ENCODE measurements at places on chromosomes 2 and 18. TPM values are rescaled to one million over a fixed set of nuclear protein-coding genes. Genes with fewer than 3 reads are reported as not detected.

Gene TOGARAM2
- total RNA-seq: 0.48 TPM

Gene TMEM37
- 1.1 TPM for total RNA-seq

Gene MC5R
- total RNA-seq: not detected

Gene AKAIN1
- not detected for total RNA-seq

Gene RNF125
- 10.9 TPM for total RNA-seq

Gene FNDC4
- 7.0 TPM for total RNA-seq

Gene ANKRD30BL
- 0.26 TPM for total RNA-seq

Gene ZNF532
- 105 TPM for total RNA-seq

Gene C1QL2
- not detected for total RNA-seq

Gene LOXHD1
- total RNA-seq: 1.2 TPM

Gene NR4A2
- 2.9 TPM for total RNA-seq

Gene TIGD1
- 4.9 TPM for total RNA-seq

Gene SH2D6
- not detected for total RNA-seq

Gene RAB17
- 1.7 TPM for total RNA-seq

Gene GPR35
- total RNA-seq: 0.63 TPM

Gene RGPD3
- 1.6 TPM for total RNA-seq

Gene RNU2-63P
- total RNA-seq: not detected

Gene ALPG
- not detected for total RNA-seq

Gene SPATA3
- not detected for total RNA-seq

Gene L3MBTL4
- 6.7 TPM for total RNA-seq

Gene CNGA3
- 0.85 TPM for total RNA-seq

Gene CYS1
- 7.2 TPM for total RNA-seq

Gene MEP1B
- 0.11 TPM for total RNA-seq

Gene CLHC1
- total RNA-seq: 56.6 TPM

Gene RAX
- not detected for total RNA-seq

Gene RAB31
- 37.1 TPM for total RNA-seq

Gene GCG
- not detected for total RNA-seq

Gene FBLN7
- 4.4 TPM for total RNA-seq

Gene ANKAR
- total RNA-seq: 73.8 TPM

Gene LAMA3
- 32.3 TPM for total RNA-seq

Gene ABCB11
- total RNA-seq: 0.11 TPM

Gene CPLX4
- total RNA-seq: not detected

Gene CIB4
- not detected for total RNA-seq

Gene SPOPL
- total RNA-seq: 49.2 TPM

Gene TCF4
- total RNA-seq: 464 TPM

Gene MDH1B
- 1.2 TPM for total RNA-seq

Gene REG3G
- not detected for total RNA-seq

Gene ST6GAL2
- total RNA-seq: 53.2 TPM

Gene ZBTB7C
- total RNA-seq: 8.6 TPM

Gene ADAM17
- 40.0 TPM for total RNA-seq

Gene EFHD1
- total RNA-seq: 1.4 TPM

Gene REEP1
- total RNA-seq: 21.9 TPM

Gene ZNF804A
- total RNA-seq: 4.3 TPM

Gene INHBB
- 0.74 TPM for total RNA-seq

Gene NT5DC4
- not detected for total RNA-seq

Gene ERFE
- total RNA-seq: 0.79 TPM

All from urinary bladder (tissue), 4 donors.